AG09319 (cell line): ENCODE measurements at places on chromosomes 12 and 14.

DNA sequence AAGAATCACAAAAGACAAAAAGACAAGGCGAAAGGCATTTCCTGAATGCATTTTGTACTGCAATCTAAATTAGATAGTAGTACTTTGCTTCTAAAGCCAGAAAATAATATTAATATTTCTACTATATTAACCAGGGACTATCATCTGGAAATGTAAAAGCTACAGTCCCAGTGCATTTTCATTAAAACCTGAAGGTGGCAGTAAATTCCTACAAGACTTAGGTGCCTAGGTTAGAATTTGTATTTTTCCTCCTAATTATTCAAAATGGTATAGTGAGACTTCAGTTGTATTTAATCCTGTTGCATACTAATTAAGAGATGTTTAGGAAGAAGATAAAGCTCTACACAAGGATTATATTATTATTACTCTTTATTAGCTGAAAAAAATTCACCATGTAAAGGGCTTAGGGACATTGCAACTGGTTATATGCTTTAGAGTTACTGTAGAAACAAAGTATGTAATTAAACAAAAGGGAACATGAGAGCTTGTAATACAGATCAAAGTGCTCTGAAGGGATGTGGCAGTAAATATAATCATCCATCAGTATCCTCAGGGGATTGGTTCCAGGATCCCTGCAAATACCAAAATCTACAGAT lies 53.6 kb downstream of the BRMS1L start:
- no peak for DNase-seq

DNA sequence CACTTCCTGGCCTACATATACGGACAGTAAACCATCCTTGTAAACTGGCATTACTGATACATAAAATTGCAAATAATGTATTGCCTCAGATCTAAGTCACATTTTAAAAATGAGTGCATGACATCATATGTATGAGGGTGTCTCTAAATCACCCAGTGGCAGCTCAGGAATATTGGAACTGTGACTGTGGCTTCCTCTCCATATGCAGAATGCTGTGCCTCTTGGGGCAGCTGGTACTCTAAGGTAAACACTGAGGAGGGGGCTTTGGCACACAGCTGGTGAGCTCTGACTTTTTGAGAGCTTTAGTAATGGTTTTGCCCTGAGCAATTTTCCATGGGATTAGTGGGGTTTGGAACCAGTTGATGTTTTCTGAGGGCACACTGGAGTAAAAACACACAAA lies 263.7 kb downstream of the BMP4 start:
- DNase-seq: no peak

- no peak for DNase-seq
Measured at GRCh38 chr12:40101747-40102146, 4.1 kb downstream of the SLC2A13 start.

- DNase-seq: no peak
Measured at GRCh38 chr14:23310546-23310945, 3.9 kb downstream of the BCL2L2 start.

- DNase-seq: no peak
Measured at GRCh38 chr12:66055837-66056319, 74.7 kb downstream of the LLPH start.

DNA sequence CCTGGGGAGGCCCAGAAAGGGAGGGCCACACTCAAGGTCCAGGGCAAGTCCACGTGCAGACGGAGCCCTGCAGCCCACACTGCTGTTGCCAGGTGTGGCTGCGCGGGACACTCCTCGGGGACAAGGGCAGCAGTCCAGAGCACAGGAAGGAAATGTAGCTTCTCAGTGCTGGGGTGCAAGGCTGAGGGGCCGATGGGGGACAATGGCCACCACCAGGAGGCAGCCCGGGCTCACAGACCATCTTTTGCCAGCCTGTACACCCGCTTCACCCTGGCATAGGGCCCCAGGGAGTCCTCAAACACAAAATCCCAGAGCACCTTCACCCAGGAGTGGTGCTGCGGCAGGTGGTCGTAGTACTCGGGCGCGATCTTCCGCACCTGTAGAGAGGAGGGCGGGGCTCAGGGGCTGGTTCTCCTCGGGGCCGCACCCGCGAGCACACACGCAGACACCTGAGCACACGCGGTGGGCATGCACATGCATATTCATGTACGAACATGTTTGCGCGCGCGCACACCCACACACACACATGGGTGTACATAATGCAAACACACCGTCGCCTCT lies 12.8 kb downstream of the DEGS2 start:
- DNase-seq: no peak

- DNase-seq: no peak
Measured at GRCh38 chr12:121468499-121468801, 68.5 kb downstream of the RNF34 start.
